Stimulated activated memory B cell treated with anti-CD40 and anti-IgM and Interleukin-4, amounts not matched to agents 10 μg/mL and 1 μg/mL and 100 μg/mL, for 72 hours (primary cell): ENCODE measurements at places on chromosomes 12 and 14.

GRCh38 chr12:43293396-43293795, 258.6 kb downstream of the ADAMTS20 start:
- no peak for ATAC-seq

GRCh38 chr14:104577847-104578301, 1.7 kb upstream of the C14orf180 start:
- ATAC-seq, result no peak

DNA sequence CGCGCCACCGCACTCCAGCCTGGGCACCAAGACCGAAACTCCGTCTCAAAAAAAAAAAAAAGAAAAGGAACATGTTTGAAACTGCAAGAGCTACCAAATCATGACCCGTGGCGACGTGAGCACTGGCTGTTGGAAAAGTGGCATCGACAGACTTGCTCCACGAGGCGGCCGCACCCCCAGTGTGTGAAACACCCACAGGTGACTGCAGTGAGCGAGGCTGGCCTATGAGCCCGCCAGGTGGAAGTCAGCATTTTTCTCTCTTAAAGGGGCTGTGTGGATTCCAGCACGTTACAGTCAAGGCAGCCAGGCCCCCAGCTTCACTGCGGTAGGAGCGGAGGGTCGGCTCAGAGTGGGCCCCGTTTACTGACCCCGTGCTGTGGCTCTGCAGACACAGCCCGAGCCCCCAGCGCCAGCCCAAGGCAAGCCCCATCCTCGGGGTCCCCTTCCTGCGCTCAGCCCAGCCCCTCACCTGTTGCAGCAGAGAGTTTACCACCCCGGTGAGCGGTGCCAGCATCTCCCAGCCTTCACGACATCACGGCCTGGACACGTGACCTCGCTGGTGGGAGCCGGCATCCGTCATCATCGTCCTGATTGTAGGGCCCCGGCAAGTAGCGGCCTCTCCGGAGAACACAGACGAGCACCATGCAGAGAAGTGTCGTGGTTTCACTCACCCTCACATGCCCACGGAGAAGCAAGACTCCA, 54.3 kb upstream of the FBRSL1 start:
- ATAC-seq, result no peak

DNA sequence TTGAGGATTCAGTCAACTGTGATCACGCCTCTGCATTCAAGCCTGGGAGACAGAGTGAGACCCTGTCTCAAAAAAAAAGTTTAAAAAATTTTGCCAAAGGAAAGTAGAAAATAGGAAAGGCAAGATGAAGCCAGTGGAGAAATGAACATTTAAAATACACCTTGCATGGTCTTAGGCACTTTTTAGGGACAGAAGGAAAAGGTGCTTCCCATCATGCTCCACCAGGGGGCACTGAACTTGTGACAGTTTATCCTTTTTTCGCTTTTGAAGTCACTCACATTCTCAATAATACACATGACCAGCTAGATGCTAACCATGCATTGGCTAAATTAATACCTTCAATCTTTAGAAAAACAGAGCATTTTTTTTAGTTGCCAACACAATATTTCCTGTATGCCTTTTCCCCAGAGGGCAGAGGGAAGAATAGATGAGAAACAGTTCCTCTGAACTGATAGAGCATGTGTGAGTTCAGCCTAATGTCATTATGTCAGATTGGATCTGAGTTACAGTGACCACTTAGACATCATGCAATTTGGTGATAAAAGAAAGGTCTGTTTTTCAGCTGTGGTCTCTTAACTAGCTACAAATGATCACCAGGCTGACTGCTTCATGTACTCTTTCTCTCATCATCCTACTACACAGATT, 221.8 kb upstream of the SSTR1 start:
- ATAC-seq, result no peak

DNA sequence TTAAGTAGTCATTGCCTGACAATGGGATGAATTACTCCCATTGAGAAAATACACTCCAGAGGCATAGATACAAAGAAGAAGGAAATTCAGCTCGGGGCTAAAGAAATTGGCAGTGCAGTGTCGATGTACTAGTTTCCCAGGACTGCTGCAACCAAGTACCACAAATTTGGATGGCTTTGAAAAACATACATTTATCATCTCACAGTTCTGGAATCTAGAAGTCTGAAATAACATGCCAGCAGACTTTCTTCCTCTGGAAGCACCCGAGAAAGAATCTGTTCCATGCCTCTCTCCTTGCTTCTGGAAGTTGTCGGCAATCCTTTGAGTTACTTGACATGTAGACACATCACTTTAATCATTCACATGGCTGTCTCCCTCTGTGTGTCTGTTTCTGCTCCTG, 101.9 kb downstream of the TMTC3 start:
- no peak for ATAC-seq

- no peak for ATAC-seq
Observed at GRCh38 chr14:72576258-72576657, 317.6 kb downstream of the DPF3 start.

GRCh38 chr12:60819794-60820193, 1224.0 kb downstream of the SLC16A7 start:
- ATAC-seq, result no peak

- ATAC-seq, result no peak
Observed at GRCh38 chr14:100780646-100781355, 45.1 kb upstream of the MEG3 start.

GRCh38 chr12:11669348-11669747, 19.9 kb downstream of the ETV6 start:
- no peak for ATAC-seq

GRCh38 chr12:53974084-53975063, at the start of gene HOTAIR:
Gene HOTAIR (minus strand): TSS chr12:53974954.
- ATAC-seq, result no peak

GRCh38 chr14:20468764-20469241, 403 bp upstream of the PNP start:
- no peak for ATAC-seq

DNA sequence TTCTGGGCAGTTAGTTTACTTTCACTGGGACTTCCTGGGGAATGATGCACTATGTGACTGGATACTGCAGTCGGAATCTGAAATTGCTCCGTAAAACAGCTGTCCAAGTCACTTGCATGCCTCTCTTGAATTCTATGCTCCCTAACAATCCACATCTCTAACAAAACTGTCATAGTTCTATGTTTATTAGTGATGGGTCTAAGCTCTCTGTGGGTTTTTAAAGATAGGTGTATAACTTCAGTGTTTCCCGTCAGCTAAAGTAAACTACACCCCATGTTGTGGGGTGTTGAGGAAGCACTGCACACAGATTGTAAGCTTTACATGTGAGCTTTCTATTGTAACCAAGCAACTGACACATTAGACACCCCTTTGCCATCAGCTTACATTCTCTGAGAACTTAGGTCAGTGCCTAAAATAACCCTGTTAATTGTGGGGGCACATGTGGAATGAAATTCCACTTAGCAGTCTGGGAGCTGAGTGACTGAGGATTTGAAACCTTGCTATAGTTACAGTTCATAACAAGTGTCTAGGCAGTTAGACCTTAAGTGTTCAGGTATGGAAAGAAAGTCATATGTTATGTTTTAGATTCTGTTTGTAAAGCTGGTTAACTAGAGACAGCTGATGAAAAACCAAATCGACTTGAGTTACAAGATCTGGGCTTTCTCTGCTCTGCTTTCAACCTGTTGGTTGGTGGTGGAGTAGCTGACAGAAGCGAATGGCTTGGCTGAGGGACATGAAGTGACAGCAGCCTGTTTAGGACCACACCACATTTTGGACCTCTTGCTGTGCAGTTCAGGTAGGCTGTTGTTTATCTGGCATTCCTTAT, 165.7 kb downstream of the AKAP6 start:
- no peak for ATAC-seq

DNA sequence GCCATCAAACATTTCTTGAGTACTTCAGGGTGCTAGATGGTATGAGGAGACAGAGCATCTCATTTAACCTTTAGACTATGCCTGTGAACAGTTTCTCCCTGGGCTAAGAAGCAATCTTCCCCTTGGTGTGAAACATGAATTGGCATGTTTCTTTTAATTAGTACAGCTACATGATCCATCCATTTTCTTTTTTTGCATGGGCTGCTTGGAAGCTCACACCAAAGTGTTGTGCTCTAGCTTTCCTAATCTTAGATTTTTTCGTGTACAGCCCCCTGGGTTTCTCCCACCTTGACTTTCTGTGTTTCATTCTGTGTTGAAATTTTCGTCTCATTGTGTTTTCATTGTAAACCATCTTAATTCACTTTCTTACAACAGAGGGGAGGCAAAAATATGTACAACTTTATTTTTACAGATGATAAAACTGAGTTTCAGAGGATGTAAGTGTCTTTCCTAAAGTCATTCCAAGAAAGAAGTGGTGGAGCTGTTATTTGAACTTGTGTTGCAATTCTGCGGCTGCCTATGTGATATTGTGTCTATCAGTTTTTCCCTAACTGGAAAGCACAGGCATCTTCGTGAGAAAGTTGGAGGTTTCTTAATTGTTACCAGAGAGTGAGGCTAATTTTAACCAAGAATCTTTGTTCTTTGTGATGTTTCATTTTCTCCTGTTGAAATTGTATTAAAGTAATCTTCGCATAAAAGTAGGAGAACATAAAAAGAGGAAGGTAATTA, 64.5 kb downstream of the DAAM1 start:
- no peak for ATAC-seq

GRCh38 chr14:81986005-81986404, 452.4 kb upstream of the SEL1L start:
- ATAC-seq, result no peak

- ATAC-seq, result no peak
Observed at GRCh38 chr12:101832030-101832429, 1.3 kb upstream of the GNPTAB start.

DNA sequence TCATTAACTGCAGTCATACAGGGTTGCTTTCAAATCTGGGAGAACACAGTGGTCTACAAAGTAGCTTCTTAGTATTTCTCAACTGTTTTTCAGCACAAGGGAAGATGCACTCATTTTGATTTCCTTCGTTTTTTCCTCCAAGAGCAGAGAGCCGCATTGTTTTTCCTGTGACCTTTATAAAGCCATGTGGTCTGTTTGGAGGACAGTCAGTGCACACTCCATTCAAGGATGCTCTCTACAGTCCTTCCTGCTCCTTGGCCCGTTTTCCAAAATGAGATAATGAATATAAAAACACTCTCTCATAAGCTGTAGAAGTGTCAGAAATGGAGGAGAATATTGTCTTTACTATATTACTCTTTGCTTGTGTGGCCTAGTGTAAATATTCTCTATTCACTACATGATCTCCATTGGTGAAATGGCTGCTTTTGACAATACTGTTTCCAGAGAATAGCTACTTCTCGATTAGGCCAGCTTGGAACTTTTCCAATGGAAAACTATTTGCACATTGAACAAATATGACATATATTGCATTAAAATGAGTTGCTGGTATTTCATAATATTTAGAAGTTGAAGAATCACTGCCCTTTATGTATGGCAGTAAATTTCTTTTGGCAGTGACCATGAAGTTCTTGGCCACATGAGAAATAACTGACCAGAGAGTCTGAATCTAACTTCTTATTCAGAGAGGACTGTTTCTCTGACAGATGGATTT, 393.1 kb upstream of the RGS6 start:
- no peak for ATAC-seq

- ATAC-seq, result peak; percentile 62
Observed at GRCh38 chr12:13000616-13000924, 505 bp upstream of the HEBP1 start.

- peak; percentile 69 for ATAC-seq
Observed at GRCh38 chr12:64679487-64680001, 69.2 kb downstream of the RASSF3 start.

DNA sequence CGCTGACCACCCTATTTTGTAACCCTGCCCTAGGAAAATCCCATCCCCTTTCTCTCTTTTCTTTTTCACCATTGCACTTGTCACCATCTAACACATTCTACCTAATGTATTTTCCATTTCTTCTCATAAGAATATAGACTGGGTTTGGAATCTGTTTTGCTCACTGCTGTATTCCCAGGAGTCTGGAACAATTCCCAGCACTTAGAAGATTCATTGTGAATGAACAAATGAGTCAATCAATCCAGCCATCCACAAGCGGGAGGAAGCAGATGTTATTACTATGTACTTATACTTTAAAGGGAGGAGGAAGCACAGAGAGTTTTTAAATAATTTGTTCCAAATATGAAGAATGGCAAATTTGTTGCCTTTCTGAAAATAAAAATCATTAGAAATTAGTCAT, 142.1 kb downstream of the KIF21A start:
- no peak for ATAC-seq

DNA sequence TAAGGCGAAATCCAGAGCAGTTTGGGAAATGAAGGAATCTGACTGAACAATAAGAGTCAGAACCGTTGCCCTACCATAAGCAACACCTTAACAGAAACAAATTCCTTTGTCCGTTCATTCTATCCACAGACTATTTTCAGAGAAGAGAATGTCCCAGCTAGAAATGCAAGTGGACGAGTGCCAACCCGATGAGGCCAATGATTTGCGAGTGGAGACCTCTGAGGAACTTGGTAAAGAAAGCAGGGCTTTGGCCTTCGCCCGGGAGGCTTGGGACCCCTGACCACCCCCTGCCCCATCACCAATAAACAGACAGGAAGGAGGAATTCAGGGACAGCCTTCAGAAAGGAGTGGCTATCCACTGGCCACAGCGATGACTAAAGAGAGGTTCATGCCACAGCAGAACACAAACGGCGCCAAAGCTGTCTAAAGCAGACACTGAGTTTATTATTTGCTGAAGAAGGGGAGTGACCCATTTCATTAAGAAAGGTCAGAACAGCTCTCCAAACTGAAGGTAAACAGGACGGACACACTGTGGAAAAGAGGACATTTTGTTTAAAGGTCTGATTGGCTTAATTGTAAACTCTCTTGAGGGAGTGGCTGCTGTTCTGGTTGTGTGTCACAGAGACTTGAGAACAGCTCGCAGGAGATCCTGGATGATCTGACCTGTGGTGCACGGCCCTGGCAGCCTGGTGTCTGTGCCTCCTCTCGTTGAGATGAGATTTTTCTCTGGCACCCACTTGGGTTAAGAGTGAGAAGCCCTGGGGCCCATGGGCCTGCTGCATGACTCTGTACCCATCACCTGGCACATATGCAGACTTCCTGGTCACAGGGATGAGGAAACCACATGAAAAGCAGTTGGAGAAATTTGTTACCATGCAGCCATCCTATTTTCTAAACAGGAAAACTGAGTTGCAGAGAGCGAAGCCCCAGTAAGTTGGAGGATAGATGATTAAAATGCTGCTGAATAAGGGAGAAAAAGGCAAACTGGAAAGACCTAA, 142.0 kb upstream of the PZP start:
- ATAC-seq, result no peak

GRCh38 chr14:77782202-77782601, 17.7 kb upstream of the ADCK1 start:
- ATAC-seq, result no peak

GRCh38 chr12:1189163-1189562, 198.1 kb downstream of the ERC1 start:
- ATAC-seq, result no peak

DNA sequence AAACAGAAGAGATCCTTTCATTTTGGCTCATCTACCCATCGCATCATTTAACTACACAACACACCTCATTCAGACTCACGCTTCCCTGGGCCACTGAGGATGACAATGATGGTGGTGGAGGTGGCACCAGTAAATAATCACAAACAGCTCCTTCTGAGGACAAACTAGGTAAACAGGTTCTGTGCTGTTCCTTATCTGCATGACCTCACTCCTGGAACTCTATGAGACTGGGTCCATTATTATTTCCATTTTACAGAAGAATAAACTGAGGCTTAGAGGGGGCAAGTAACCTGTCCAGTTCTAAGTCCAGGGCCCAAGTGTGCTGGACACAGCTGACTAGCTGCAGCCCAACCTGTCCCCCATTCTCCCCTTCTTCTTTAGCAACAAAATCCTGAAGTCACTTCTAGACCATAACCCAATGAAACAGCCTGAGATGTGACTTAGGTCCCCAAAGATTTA, 50.4 kb downstream of the ITPK1 start:
- ATAC-seq, result no peak
